Adipocyte (in vitro differentiated cells): ENCODE measurements at places on chromosomes 6 and 20.

GRCh38 chr20:63281742-63282665 is 9.4 kb downstream of the ARFGAP1 start:
- DNase-seq, result no peak

DNA sequence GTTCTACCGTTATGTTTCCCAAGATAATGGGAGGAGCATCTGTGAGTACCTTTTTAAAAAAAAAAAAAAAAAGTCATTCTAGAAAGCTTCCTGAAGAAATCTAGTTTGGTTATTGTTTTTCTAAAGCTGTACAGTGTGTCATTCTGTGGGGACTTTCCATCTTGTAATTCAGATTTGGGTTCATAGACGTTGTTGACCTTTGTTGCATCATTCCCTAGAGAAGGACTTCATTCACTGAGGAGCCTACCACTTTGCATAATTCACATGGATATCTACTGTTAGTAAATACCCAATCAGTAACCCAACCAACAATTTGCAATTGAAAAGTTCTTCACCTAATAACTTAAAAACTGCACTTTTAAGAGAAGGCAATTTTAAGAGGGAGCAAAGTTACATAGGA is 60.1 kb downstream of the RPP40 start:
- peak; percentile 27 for DNase-seq

- DNase-seq, result no peak
Measured at GRCh38 chr6:2632368-2632767, 118.4 kb downstream of the MYLK4 start.

DNA sequence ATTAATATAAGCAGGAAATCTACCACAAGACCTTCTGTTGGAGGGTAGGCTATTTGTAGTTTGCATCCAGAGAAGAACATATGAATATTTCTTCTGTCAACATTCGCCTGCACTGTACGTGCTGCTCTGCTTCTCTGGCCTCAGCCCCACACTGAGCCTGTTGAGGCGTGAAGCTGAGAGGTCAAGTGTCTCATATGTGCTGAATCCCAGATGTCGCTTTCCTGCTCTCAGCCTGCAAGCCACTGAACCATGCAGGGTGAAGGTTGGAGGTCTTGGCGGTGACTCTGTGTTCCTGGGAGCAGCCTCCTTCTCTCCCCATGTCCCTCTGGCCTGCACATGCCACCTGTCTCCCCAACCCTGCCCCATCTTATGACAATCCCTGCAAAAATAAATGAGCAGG is 83.6 kb downstream of the TMEM170B start:
- DNase-seq, result no peak

- no peak for DNase-seq
Measured at GRCh38 chr20:45377269-45377668, 856 bp downstream of the TP53TG5 start.

DNA sequence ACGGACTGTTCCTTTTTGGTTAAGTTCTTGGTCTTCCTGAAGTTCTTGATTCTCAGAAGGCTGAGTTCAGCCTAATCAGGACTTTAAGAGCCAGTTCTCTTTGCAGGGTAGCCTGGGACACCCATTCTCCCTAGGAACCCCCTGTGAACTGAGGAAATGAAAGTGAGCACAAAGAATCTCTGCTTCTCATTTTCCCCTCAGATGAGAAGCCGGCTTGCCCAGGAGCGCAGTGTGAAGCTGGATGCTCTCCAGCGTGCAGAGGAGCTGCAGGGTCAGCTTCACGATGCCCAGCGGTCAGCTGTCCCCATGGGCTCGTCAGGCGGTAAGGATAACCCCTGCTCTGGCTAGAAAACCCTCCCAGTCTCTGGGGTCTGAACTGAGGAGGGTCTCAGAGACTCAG is 34.0 kb downstream of the CD164 start:
- DNase-seq, result no peak

DNA sequence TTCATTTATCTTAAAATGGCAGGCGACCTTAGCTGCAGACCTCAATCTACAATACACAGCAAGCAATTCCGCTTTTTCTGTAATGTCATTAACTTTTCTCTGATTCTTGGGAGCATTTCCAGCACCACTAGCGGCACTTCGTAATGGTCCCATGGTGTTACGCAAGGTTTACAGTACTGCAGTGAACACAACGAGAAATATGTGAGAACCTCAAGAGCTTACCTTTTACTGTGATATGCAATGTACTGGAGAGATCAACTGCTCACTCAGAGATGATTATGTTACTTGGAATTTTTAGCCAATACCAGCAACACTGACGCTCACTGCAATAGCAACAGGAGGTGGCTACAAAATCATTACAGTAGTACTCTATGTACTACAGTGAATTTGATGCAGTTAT is 2.8 kb upstream of the CEP43 start:
- peak; percentile 9 for DNase-seq

GRCh38 chr6:37690964-37691735 is 6.5 kb downstream of the MDGA1 start:
- no peak for DNase-seq

GRCh38 chr6:4814212-4814611 is 38.0 kb downstream of the CDYL start:
- DNase-seq, result no peak

GRCh38 chr20:48820649-48820973 is 7.2 kb downstream of the PREX1 start:
- no peak for DNase-seq

DNA sequence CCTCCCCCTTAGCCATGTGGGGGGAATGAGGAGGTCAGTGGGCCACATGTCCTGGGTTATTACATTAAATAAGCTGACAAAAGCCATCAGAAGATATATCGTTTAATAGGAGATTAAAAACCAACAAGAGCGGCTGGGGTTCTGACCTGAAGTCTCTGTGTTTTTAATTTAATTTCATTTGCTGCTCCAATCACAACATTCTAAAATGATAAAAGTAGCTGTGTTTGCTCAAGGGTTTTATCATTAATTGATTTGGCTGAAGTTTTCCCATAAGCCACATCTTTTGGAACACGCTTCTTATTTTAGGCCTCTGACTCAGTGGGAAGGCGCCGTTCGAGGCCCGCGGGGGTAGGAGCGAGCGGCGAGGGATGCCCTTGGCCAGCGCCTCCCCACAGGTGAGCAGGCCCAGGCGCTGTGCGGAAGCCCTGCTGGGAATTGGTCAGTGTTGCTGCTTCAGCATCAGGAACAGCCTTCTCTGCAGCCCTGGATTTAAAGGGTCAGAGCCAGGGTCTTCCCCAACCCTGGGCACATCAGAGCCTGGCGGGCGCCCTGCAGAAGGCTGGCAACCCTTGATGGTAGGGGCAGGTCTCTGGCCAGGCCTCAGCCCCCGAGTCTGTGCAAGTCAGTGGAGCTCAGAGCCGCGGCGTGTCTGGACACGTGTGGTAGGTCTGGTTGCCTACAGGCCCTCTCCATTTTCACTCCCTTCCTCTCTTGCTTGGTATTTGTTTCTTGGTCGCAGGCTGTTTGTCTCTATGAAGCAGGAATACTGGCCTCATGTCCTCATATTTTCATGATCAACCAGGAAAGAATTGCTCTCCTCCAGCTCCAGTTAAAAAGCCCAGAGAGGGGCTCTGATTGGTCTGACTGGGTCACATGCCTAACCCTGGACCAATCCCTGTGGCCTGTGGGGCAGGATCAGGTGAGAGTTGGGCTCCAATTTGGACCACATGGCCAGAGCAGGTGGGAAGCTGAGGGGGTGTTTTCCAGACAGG is 30.9 kb upstream of the MLN start:
- DNase-seq, result no peak

GRCh38 chr20:50918403-50918802 is 12.8 kb downstream of the ADNP start:
- peak; percentile 71 for DNase-seq

DNA sequence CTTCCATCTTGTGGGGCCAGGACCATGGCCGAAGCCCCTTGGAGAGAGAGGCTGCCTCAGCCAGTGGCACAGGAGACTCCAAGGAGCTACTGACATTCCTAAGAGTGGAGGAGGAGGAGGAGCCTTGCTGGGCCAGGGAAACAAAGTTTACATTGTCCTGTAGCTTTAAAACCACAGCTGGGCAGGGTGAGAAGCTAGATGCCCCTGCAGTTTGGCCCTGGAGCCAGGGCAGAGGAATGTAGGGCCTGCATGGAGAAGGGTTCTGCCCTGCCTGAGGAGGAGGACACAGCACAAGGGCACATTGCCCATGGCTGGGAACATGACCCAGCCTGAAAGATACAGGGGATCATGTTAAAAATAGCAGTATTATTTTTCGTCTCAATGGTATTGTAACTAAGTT is 37.4 kb downstream of the PLCG1 start:
- DNase-seq, result peak; percentile 47

GRCh38 chr20:62496568-62497218 is 20.9 kb upstream of the GATA5 start:
- peak; percentile 42 for DNase-seq

GRCh38 chr20:58294497-58295455 is 14.7 kb upstream of the RAB22A start:
- no peak for DNase-seq

DNA sequence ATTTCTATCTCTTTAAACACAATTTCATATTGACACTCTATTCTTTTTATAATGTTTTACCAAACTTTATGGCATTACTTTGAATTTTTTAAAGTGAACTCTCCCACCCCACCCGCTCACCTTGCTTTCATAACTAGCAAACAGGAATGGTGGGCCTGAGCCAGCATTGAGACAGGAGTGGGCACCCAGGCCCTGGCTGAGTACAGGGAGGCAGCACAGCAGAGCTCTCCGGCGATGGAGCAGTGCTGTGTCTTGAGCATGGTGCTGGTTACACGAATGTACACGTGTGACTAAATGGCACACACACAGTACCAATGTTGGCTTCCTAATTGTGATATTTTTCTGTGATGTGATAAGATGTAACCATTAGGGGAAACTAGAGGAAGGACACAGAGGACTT is 4.5 kb downstream of the CST11 start:
- no peak for DNase-seq

GRCh38 chr6:135876058-135876457 is 24.6 kb downstream of the PDE7B start:
- DNase-seq, result no peak

GRCh38 chr20:49288784-49289696 is 11.2 kb upstream of the ZNFX1 start:
- no peak for DNase-seq

DNA sequence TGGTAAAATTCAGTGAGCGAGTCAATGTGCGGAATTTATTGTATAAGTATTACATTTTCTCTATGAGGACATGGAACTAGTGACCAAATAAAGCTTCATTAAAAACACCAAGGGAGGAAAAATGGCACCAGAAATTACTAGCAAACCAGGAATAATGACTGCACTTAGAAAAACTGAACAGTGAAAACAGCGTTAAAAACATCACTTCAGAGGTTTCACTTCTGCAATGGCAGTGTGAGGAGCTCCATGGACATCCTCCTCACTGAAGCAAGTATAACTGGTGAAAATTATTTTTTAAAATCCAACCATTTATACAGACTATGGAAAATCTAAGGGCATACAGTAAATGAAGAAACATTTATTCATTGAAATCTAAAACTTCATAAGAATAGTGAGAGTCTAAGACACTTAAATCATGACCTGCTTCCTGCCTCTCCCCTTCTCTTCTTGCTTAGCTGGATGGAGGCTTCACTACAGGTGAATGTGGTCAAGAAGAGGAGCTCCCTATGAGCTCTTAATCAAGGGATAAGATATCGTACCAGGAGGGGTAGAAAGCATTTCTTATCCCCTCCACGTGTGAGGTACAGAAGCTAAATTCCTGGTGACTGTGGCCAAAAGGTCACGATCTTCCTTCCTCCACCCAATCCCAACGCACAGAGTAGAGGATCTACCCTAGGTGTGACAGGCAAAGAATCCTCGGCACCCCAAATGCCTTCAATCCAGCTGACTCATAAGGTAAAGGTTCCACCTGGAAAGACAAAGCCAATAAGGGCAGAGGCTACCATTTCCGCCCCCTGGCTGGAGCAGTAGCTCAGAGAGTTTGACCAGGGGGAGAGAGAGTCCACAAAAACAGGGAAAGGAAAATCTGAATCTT is 12.3 kb upstream of the ASF1A start:
- DNase-seq, result no peak

GRCh38 chr20:22426772-22427171 is 157.6 kb downstream of the FOXA2 start:
- no peak for DNase-seq

DNA sequence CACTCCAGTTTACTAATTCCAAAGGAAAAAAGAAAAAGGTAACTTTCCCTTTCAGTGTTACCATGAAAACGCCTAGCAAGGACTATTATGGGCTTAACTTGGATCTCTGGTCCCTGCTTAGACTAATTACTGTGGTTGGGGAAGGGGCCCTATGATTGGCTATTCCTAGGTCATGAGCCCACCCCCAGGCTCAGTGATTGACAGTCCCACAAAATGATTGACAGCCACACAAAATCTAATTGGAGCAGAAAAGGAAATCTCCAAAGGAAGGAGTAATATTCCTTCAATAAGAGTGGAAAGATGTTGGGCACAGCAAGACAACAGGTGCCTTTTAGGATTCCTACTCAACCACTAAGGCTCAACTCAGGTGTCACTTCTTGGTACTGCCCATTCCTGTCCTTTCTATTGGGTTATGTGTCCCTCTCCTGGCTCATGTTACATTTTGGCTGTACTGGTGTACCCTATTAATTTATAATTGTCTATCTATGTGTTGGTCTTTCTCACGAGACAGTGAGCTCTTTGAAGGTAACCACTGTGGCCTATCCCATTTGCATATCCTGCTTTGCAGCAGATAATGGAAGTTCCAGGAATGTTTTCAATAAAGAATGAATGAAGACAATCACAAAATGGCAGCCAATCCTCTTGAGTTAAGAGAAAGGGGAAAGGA is 5.5 kb upstream of the UTRN start:
- DNase-seq, result no peak

DNA sequence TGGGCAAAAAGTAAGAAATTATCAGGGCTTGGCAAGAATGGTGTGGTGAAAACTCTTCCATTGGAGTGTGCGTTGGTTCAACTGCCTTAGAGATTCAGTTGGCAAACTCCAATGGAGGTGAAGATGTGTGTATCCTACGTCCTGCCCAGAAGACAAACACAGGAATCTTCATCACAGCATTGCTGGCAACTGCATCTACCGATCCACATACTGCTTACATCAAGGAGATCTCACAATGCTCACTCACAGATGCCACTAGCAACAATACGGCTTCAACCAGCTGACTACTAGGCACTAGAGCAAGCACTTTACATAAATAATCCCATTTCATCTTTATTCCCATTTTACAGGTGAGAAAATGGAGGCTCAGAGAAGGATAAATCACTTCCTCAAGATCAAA is 10.0 kb upstream of the SPO11 start:
- no peak for DNase-seq

DNA sequence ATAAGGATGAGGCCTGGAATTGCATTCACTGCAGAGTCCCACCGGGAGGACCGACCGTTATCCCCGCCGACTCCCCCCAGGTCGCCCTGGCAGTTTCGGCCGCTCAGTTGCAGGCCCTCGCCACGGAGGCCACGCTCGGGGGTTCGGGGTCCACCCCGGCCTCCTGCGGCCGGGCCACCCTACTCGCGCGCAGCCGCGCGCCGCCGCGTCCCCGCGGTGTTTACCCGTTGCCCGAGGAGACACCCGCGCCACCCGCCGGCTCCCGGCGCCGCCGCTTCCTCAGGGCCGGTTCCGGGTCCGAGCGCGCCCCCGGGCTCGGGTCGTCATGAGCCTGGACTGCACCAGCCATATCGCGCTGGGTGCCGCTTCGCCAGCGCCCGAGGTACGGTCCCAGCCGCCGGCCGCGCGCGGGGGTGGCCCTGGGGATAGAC is at the start of gene CCDC170:
Gene CCDC170, plus strand, starts transcription at position 214 of the 431 bp plus-strand sequence. Its CDS starts 112 bp downstream, at position 326.
- peak; percentile 55 for DNase-seq
